ENCODE measurements at places on chromosomes 7 and 10.

DNA sequence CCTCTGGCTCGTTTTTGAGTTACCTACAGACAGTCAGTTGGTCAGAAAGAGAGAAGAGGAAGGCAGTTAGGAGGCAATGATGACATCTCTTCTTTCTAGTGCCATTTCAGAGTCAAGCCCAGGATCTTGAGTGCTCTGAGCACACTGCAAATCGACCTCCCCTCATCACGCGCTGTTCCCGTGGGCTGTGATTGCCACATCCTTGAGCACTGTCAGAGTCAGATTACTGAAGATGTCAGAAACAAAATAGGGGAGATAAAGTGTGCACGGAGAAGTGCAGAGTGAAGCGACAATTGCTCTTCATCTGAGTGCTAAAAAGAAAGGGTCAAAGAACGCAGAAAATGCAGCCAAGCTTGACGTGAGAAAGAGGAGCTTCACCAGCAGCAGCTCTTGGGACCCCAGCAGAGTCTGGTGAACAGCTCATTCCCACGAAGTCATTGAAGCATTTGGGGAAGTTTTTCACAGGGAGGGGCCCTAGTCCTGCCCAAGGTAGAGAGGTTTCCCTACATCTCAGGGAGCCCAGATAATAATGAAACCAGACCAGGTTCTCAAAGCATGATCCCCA, 661.7 kb upstream of the AUTS2 start:
- no peak for DNase-seq

DNA sequence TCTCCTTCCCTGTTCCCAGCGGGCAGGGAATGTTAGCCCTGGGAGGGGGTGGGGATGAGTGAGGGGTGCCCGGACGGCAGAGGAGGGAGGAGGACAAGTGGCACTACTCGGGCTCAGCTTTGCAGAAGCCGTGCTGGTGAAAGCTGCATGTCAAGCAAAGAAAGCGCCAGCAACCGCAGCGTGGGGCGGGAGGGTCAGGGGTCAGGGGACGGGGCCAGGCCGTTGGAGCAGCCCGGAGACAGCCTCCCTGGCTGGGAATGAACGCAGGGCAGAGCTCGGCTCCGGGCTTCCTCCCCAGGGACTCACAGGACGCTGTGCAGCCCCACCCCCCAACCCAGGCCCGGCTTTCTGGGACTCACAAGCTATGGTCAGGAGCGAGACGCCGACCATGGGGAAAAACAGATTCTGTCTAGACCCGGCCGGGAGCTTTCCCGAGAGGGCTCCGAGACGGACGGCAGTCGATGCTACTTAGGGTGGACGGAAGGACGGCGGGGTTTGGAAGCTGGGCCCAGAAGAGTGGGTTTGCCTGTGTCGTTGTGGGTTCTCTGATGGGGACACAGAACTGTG, 113.4 kb downstream of the VIPR2 start:
- no peak for DNase-seq

- DNase-seq = no peak
These were observed 391.9 kb upstream of the NPVF start for GRCh38 chr7:25619963-25620799.

DNA sequence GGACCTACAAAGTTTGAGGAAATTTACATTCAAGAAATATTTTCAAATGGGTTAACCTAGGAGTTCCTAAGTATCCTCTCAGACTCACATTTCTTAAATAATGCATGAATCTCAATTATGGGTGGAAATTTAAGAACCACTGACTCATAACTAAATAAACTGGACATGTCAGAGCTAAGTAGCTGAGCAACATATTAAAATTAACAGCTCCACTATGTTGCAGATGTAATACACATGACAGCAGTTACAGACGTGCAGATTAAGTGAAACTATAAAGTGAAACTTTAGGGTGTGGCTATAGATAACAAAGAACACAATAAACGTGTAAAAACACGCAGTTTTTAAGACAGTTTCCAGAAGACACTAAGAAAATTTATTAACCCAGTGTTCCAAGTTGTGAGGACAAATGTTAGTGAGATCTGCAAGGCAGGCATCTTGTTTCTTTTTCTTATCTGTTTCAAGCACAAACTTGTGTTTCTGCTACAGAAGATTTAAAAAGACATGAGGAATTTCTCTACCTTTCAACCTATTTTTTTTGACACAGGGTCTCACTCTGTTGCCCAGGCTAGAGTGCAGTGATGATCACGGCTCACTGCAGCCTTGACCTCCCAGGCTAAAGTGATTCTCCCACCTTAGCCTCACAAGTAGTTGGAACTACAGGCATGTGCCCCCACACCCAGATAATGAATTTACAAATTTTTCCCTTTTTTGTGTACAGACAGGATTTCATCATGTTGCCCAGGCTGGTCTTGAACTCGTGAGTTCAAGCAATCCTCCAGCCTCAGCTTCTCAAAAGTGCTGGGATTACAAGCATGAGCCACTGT, 25.3 kb downstream of the DNMBP start:
- no peak for DNase-seq

GRCh38 chr7:126778101-126778500, 474.6 kb downstream of the GRM8 start:
- no peak for DNase-seq

GRCh38 chr7:134962270-134962780, 24.0 kb upstream of the AGBL3 start:
- no peak for DNase-seq

GRCh38 chr10:113023017-113023416, 73.0 kb downstream of the TCF7L2 start:
- no peak for DNase-seq

- no peak for DNase-seq
These were observed 334.4 kb downstream of the SUGCT start for GRCh38 chr7:40468891-40469864.

Measured in stimulated activated CD4-positive, alpha-beta T cell treated with anti-CD3 and anti-CD28 coated beads, Interleukin-12 subunit alpha, Interleukin-12 subunit beta, amount 100 ng/mL, for 24 hours (primary cell).